ENCODE measurements at places on chromosomes 2 and 18.

- no peak for DNase-seq
Observed at GRCh38 chr2:236658974-236659757, 89.5 kb downstream of the ACKR3 start.

GRCh38 chr18:79853993-79854364 lies 56.2 kb downstream of the KCNG2 start:
- no peak for DNase-seq

GRCh38 chr2:36456227-36457175 lies 100.9 kb downstream of the CRIM1 start:
- DNase-seq, result peak; percentile 72

DNA sequence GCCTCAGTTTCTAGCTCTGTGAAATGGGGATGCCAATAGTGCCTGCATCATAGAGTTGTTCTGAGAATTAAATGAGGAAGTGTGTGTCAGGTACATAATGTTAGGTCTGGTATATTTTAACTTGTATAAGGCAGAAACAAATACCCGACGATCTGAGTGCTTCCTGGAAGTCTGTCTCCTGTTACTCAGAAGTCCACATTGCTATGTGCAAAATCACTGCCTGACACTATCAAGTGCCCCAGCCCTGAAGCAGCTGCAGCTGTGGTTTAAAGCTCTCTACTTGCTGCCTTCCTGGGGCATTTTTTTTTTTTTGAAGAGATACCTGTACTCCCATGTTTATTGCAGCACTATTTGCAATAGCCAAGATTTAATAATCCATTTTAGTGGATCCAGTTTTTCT lies 125.3 kb downstream of the SLC4A3 start:
- peak; percentile 2 for DNase-seq

DNA sequence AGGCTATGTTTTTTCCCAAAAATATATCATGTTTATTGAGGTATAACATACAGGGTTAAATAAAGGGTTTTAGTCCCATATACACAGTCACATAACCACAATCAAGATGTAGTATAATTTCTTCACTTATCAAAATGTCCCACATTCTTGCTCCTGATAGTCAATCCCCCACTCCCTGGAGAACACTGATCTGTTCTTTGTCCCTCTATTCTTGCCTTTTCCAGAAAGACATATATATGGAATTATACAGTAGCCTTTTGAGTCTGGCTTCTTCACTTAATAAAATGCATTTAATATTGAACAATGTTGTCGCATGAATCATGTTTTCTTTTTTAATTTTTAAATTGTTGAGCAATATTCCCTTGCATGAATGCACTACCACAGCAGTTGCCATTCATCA lies 1059.7 kb downstream of the TSN start:
- no peak for DNase-seq

GRCh38 chr2:223529696-223530095 lies 72.5 kb downstream of the SCG2 start:
- DNase-seq, result no peak
